ENCODE measurements at places on chromosomes 3 and 15. TPM values are rescaled to one million over a fixed set of nuclear protein-coding genes. Genes with fewer than 3 reads are reported as not detected.

The CCR4 gene
- total RNA-seq: 99.6 TPM

The ROPN1B gene
- total RNA-seq: not detected

The LRRC34 gene
- total RNA-seq: 0.33 TPM

The RPL15 gene
- 2,010 TPM for total RNA-seq

The TNNC1 gene
- total RNA-seq: 5.3 TPM

The CDCP1 gene
- 0.35 TPM for total RNA-seq

The ALPK3 gene
- 0.26 TPM for total RNA-seq

The DPPA4 gene
- total RNA-seq: not detected

The ATP13A5 gene
- total RNA-seq: not detected

The PP2D1 gene
- not detected for total RNA-seq

The MEX3B gene
- total RNA-seq: 1.6 TPM

The AP3B2 gene
- 0.78 TPM for total RNA-seq

DNA sequence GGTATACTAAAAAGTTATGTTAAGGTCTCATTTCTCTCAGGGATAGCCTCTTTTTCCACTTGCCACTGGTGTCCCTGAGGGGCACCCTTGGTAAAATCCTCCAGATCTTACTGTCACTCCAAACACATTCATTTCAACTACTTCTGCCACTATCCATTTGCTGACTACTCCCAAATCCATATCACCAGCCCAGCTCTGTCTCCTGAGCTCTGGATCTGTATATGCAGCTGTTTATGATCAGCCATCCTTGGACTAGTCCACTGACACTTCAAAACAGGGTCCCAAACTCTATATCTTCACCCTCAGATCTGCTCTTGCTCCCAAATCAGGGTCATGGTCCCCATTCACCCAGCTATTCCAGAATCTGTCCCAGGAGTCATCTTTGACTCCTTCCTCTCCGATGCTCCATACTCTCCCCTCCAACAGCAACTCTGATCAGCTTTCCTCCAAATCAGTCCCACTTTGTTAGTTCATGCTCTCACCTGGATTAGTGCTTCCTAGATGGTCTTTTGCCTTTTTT, 9.9 kb downstream of the NCEH1 start:
- no peak for DNase-seq

DNA sequence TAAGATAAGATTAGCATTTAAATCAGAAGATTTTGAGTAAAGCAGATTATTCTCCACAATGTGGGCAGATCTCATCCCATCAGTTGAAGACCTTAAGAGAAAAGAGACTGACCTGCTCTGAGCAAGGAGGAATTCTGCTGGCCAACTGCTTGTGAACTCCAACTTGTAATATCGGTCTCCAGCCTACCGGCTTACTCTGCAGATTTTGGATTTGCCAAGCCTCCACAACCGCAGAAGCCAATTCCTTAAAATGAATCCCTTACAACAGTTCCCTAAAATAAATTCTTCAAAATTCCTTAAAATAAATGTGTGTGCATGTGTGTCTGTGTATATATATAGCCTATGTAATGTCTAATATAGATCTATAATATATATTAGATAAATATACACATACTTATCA, 107.4 kb upstream of the KLF13 start:
- DNase-seq: no peak

DNA sequence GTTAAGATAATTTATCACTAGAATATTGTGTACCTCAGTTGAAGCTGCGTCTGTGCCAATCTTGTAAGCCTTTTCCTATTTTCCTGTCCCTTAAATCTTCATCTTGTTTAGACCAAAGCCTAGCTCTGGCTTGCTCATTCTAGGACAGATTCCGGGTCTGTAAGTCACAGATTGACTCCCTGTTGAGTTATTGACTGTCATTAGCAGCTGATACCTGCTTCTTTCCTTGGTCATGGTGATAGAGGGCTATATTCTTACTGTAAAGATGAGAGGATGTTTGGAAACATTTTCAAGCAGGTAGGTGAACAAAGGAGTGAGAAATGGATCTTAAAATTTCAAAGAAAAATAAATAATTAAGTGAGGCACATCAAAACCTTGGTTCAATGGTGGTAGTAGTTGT, 200.2 kb downstream of the KCNH8 start:
- no peak for DNase-seq

- DNase-seq: no peak
These were observed 27.8 kb upstream of the ST8SIA2 start for GRCh38 chr15:92365906-92366305.

GRCh38 chr3:42164656-42165055, 73.5 kb downstream of the TRAK1 start:
- no peak for DNase-seq

DNA sequence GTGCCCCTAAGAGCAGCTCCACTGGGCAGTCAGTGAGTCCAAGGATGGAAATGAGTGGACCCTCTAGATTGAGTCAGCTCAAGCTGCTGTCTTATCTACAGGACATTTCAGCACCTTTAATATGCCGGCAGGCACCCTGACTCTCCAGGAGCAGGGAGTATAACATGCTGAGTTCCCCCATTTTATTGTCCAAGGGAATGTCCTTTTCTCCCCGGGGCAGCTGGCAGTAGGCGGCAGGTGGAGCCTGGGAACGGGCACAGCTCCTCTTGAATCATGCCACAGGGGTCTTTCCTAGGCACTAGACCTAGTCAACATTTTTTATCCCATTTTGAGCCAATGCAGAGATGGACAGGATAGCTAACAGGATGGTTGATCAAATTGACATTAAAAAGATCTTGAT, 14.8 kb downstream of the WNT7A start:
- DNase-seq: no peak

- no peak for DNase-seq
These were observed 732.9 kb upstream of the BCHE start for GRCh38 chr3:166570102-166570501.

GRCh38 chr3:4163011-4163410, 140.2 kb upstream of the SETMAR start:
- DNase-seq: no peak

GRCh38 chr3:49554633-49555265, 472 bp downstream of the BSN start:
- no peak for DNase-seq

- no peak for DNase-seq
These were observed 12.3 kb upstream of the SPATA12 start for GRCh38 chr3:57048052-57048671.

GRCh38 chr3:98457543-98457942, 5.5 kb upstream of the OR5K1 start:
- no peak for DNase-seq

GRCh38 chr3:18379647-18380046, 45.5 kb downstream of the SATB1 start:
- no peak for DNase-seq

DNA sequence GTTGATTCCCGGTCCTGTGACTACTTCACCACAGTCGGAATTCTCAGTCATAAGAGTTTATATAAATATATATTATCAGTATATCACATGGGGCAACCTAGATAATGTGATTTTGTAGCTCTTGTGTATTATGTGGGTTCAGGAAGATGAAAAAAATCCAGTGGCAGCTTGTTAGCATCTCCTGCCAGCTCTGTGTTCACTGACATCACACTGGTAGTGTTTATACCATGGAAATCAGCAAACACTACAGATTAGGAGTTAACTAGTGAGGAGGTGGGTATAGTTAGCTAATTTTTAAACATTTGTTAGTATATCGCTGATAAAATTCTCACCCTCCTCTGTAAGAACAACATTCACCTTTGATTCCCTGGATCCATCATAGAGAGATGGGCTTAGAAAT, 44.5 kb upstream of the KCNMB2 start:
- no peak for DNase-seq

DNA sequence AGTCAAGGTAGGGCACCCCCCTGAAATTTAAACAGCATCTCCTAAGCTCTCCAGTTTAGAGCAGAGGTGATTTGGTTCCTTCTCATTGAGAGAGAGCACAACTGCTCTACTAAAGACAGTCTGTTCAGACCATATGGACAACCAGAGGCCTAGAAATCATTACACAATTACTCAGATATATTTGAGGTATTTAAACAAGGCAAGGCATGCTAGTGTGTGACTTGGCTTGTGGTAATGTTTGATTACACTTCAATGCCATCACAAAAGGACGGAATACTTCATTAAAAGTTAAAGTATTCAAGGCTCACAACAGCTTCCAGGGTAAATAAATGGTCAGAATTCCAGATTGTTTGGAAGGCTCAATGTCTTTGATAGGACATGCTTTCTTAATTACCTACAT, 110.2 kb downstream of the LRTM1 start:
- DNase-seq: no peak

DNA sequence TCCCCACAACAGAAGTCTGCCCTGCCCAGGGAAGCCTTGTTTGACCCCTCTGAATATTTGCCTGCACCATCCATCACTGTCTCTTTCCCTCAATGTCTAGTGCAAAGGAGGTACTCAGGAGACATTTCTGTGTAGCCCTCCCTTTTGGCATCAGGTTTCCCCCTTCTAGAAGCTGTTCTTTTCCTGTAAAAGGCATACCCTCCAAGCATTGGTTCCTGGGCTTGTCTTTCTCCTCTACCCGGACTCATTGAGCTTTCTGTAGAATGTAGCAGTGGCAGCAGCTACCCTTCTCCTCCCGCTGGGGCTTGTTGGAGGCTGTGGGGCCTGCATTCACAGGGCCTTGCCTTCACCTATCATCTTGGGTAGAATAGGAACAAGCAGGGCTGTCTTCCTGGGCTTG, 63.5 kb downstream of the CTDSPL start:
- DNase-seq: no peak

DNA sequence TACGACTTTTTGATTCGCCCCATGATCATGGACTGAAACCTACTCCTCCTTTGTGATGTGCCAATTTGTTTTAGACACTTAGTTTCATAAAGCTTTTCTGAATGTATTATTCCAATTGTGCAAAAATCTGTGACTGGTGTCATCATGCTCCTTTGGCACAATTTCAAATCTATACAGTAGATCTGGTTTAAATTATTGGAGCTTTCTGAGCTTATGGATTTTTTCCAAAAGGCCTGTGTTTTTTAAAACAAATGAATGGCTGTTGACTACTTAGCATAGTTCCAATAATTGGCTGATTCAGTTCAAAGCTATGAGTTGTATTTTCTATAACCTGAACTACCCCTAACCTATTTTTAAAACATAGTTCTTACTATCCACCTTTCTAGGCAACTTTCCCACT, 282.7 kb downstream of the CNTN3 start:
- no peak for DNase-seq

DNA sequence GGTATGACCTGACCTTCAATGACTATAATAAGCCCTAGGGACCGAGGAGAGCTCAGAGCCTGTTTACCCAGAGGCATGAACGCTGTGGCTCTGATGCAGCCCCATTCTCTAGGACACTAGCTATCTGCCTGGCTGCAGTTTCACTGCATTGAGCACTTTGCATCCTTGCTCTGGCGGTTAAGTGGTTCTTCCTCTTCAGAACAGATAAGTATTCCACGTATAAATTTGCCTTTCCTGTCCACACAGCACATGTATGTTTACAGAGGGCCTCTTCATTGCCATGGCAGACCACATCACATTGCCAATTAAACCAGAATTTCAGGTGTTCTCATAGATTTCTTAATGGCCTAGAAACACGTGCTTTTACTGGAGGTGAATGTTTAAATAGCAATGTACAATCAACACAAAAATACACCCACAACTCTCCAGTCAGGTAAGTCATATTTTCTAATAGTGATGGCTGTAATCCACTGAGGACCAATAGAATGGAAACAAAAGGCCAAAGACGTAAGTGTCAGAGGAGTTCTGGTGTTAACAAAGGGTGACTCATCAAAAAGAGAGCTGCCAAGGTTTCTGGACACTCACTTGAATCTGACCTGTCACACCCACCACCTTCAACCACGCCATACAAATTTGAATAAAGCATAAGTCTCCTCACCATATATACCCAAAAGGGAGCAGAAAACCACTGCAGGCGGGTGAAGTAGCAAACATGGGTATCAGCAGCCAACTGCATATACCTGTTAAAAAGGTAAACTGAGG, 553.4 kb downstream of the OCA2 start:
- no peak for DNase-seq

DNA sequence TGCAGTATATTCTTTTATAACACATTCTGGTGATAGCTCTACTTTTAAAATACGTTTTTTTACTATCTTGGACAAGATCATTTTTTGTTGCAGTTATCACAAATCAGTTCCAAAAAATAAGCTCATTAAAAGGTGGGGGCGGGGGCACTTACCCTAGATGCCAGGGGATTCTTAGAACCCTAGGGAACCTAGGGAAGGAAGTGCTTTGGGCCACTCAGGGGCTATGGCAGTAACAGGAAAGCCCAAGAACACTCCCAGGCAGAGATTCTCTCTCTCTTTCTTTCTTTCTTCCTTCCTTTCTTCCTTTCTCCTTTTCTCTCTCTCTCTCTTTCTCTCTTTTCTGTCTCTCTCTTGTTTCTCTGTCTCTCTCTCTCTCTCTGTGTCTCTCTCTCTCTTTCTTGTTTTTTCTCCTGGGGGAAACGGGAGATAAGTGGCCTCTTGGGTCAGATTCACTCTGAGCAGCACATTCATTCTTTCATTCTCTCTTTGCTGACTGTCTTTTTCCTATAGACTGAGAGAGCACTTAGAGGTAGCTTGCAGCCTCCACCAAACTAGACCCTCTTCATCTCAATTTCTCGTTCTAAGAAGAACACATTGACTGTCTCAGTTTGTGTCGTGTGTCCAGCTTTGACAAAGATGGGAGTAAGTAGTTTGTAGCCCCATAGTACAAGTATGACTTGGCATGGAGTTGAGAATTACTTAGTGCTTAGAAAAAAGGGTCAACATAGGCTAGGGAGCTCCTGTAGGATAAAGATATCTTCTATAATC, 16.6 kb downstream of the SCAANT1 start:
- DNase-seq: no peak

GRCh38 chr3:157888040-157888439, 218.2 kb downstream of the SHOX2 start:
- DNase-seq: no peak

- DNase-seq: peak; percentile 40
These were observed 486 bp downstream of the CDIN1 start for GRCh38 chr15:36579792-36580431.

DNA sequence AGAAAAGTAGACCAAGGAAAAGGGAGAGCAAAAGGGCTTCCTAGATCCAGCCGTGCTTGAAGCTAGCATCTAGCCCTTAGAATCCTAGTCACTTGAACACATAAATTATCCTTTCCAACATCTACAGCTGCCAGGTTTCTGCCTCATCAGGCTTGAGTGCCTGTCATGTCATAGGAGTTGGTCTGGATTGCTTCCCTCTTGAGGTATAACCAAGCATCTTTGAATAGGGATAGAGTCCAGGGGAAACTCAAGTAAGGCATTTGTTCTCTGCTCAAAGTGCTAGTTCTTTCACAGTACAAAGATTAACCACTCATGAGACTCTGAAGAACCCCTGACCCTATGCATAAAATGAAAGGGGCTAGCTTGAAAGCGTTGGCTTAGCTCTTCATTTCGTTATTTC, 72.3 kb downstream of the SLCO3A1 start:
- DNase-seq: no peak

Measured in CD4-positive, alpha-beta memory T cell (primary cell).